Islet precursor cell (in vitro differentiated cells): ENCODE measurements at places on chromosomes 3 and 15.
A peak's percentile ranks its signal among the peaks of the same experiment; 100 is the strongest.

DNA sequence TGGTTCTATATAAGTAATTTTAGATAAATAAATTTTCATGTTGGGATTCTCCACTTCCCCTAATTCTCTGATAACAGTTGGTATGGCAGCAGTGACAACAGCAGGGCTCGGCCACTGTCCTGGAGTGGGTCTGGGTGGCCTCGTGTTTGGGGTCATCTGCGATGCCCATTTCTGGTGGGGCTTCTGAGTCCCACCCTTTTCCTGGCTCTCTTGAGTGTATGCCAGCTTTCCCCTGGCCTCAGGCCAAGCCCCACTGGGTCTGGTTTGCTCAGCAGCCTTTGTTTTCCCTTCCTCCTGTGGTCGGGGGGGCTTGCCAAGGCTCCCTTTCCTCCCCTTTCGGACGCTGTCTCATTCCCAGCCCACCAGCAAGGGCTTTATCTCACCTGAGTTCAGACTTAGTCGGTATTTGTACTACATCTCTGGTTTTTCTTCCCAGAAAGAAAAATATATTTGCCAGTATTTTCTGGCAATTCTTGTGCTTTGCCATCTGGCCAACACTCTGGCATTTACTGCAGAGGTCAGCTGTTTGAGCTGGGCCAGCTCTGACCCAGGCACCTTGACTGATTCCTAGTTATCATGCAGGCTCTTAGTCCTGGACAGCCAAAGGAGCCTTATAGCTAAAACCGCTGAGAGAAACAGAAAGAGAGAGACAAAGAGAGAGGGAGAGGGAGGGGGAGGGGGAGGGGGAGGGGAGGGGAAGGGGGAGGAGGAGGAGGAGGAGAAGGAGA is 35.2 kb downstream of the MYZAP start:
- no peak for DNase-seq

DNA sequence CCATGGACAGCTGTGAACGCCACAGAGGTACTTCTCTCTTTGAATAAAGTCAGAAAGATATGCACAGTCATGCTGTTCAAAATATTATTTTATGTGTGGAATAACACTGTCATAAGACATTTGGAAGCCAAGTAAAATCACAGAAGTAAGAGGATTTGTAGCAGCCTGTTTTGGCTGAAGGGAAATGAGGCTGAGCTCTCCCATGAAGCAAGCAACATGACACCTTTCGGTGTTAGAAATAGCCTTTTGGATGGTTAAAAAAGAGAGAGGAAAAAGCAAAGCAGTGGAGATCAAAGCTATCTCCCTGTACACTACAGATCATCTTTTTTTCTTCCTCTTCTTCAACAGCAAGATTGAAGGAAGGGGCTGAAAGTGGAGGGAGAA is 755.3 kb downstream of the ROBO1 start:
- no peak for DNase-seq

- DNase-seq = peak; percentile 57
These were observed 140.1 kb downstream of the ADAMTS17 start for GRCh38 chr15:100201376-100202280.

DNA sequence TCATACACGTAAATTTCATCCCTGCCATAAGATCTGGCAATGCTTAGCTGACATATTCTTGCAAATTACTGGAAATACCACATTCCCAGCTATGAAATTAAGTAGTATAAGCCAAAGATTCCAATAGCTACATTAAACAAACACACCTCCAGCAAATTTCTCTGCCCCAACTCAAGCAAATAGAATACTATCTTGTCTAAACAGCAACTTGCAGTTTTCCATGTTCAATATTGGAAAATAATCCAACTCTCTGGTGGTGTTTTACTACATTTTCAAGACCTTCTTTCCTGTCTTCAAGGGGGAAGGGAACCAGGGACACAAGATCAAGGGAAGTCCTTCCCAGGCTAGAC is 268.7 kb downstream of the TBL1XR1 start:
- no peak for DNase-seq

GRCh38 chr3:125433611-125434041 is 58.5 kb upstream of the ZNF148 start:
- DNase-seq = peak; percentile 85

DNA sequence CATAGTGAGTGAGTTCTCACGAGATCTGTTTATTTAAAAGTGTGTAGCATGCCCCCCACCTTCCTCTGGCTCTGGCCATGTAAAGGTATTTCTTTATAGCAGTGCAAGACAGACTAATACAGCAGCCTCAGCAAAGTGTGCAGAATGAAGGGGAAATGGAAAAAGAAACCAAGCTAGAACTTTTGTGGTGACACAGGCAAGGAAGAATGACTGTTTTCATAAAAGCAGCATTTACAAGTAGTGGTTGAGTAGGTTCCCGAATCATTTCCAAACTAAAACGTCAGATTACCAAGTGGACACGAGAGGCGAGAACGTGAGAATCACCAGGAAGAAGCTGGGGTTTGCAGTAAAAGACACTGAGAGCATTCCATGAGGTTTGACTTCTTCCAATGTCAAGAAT is 100.2 kb upstream of the AKAP13 start:
- peak; percentile 4 for DNase-seq

DNA sequence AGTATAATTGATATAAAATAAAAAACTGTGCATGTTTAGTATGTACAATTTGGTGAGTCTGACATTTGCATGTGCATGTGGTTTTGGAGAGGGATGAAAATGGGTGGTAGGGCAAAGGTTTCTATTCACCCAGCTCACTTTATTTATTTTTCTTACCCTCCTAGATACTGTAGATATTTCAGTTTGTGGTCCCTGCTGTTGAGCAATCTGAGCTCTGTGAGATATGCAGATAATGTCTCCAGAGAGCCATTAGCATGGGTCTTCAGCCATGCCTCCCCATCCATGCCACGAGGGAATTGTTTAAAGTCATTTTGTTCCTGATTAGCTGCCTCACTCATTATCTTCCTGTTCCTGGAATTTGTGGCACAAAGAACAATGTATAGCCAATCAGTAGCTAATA is 44.4 kb upstream of the B3GALNT1 start:
- no peak for DNase-seq
